ENCODE measurements at places on chromosomes 4 and X. TPM values are rescaled to one million over a fixed set of nuclear protein-coding genes. Genes with fewer than 3 reads are reported as not detected.

GRCh38 chrX:650324-650723, 19.7 kb downstream of the SHOX start:
- no peaks in the 10 kb centered on the region for H3K27me3 ChIP-seq
- H3K4me1 ChIP-seq = no peaks in the 10 kb centered on the region
- H3K36me3 ChIP-seq = no peaks in the 10 kb centered on the region
- no peak overlapping the region for H3K27ac ChIP-seq
- H3K4me3 ChIP-seq = no peak overlapping the region
- DNase-seq = no peak

- H3K4me1 ChIP-seq = peaks cover 13% of the 10 kb centered on the region
- H3K36me3 ChIP-seq = no peaks in the 10 kb centered on the region
- H3K27ac ChIP-seq = no peak overlapping the region
- no peak for DNase-seq
- no peak overlapping the region for H3K4me3 ChIP-seq
Observed at GRCh38 chr4:118284169-118284568, 68.6 kb downstream of the PRSS12 start.

Gene FAT1
- total RNA-seq = 60.3 TPM

Gene BOD1L1
- 11.8 TPM for total RNA-seq

Gene ARHGAP6
- total RNA-seq = 3.2 TPM

All from pancreas (tissue), 10 donors.